ENCODE measurements at places on chromosomes 6 and 20.

DNA sequence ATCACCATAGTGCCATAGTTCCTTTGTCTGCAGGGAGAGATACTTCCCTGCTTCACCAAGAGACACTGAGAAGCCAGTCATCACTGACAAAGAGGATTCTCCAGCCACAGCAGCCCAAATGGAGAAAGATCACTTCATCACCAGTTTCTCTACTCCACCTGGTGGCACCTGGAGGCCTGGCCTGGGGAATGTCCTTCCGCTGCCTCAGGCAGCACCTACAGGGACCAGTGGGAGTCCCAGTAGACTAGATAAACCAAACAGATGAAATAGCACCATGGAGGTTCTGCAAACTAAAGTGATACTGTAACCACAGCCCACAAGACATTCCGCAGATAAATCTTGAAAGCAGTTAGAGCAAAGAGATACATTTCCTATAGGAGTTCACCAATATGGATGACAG is 266.5 kb downstream of the C6orf118 start:
- DNase-seq = no peak

- no peak for DNase-seq
Observed at GRCh38 chr20:62536871-62537401, 61.1 kb upstream of the GATA5 start.

- peak; percentile 60 for DNase-seq
Observed at GRCh38 chr6:151014404-151015100, 149.1 kb downstream of the MTHFD1L start.

GRCh38 chr6:150936021-150936555 is 70.6 kb downstream of the MTHFD1L start:
- no peak for DNase-seq

- DNase-seq = no peak
Observed at GRCh38 chr20:39109933-39110818, 148.0 kb downstream of the DHX35 start.

GRCh38 chr6:1075444-1075843 is 236.5 kb upstream of the FOXQ1 start:
- DNase-seq = no peak

- DNase-seq = peak; percentile 72
Observed at GRCh38 chr20:63664861-63665594, 6.9 kb downstream of the RTEL1 start.
